ENCODE measurements at places on chromosomes 13 and 19.

DNA sequence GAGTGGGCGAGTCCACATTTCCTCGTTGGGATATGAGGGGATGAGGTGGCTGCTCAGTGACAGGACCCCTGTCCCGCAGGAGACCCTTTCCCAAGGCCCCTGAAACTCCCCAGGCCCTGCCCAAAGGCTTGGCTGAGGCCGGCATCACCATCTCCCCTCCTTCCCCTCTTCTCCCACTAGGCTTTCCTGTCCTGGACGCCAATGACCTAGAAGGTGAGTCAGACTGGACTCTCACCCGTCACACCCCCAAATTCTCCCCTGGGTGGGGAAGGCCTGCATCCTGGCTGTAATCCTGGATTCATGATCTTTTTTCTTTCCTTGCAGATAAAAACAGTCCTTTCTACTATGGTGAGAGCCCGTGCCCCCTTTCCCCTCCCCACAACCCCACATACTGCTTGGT is 5.3 kb downstream of the FXYD3 start:
- DNase-seq, result no peak

GRCh38 chr19:35261356-35262100 is 7.2 kb upstream of the USF2 start:
- DNase-seq, result peak; percentile 4

- DNase-seq, result no peak
These were observed 1511.0 kb upstream of the SLC10A2 start for GRCh38 chr13:104577071-104577815.

- no peak for DNase-seq
These were observed 48.2 kb upstream of the RNF113B start for GRCh38 chr13:98225036-98225940.

DNA sequence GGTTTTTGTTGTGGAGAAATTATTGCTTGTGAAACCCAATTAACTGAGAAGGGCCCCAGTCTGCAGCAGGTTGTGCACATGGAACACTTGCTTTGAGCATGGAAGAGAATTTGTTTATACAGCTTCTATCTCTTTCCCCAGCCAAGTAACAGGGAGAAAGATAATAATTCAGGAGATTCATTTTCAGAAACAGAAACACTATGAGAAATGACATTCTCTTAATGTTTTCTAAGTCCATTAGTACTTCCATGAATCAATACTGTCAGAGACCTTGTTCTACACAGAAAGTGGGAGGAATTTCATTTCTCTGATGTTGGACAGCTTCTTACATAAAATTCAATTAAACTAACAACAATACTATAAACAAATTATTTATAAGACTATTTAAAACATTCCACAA is 446.3 kb downstream of the KLF12 start:
- no peak for DNase-seq

- no peak for DNase-seq
These were observed 2584.1 kb upstream of the PCDH20 start for GRCh38 chr13:63999614-64000305.

DNA sequence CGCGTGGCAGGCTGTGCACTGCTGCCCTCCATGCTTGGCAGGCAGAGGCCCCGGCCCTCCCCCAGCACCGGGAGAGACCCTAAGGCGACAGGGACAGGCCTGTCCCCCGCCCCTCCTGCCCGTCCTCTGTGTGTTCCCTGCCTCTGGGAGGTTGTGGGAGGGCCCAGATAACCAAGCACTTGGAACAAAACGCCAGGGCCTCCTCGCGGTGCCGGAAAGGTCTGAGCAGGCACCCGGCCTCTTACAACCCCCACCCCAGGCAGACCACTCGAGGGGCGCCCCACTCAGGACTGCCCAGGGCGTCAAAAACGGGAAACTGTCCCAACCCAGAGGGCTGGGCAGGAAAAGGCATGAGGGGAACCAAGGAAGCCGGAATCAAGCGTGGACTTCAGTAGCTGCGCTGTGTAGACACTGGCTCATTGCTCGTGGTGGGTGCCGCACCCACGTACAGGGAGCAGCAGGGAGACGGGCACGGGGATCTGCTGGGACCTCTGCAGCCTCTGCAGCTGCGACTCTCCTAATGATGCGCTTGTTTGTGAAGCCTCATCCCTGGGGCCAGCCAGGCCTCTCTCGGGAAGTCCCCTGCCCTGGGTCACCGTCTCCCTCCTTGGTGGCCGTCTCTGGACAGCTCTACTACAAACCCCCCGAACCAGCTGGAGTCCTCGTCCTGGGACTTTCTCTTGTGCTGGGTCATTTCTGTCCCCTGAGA is 20.0 kb downstream of the GNA11 start:
- DNase-seq, result no peak

- peak; percentile 49 for DNase-seq
These were observed 20.8 kb downstream of the RASA3 start for GRCh38 chr13:114111577-114111976.

- DNase-seq, result no peak
These were observed 23.0 kb upstream of the LAMP1 start for GRCh38 chr13:113273851-113274590.

GRCh38 chr19:35656700-35657099 is 8.6 kb downstream of the COX6B1 start:
- DNase-seq, result no peak

DNA sequence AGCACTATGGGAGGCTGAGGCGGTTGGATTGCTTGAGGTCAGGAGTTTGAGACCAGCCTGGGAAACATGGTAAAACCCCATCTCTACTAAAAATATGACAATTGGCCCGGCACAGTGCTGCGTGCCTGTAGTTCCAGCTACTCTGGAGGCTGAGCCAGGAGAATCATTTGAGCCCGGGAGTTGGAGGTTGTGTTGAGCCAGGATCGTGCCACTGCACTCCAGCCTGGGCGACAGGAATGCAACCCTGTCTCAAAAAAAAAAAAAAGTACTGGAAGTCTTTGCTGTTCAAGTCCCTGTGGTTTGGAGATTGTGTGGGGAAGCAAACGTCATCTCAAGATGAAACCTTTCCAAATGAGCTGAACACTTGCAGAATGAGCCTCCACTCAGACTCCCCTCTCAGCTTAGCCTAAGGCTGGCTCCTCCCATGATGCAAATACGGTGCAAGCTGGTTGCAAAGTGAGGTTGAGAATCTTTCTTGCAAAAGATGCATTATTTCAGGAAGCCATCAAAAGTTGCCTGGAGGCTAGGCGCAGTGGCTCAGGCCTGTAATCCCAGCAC is 46.2 kb downstream of the MYO9B start:
- no peak for DNase-seq

DNA sequence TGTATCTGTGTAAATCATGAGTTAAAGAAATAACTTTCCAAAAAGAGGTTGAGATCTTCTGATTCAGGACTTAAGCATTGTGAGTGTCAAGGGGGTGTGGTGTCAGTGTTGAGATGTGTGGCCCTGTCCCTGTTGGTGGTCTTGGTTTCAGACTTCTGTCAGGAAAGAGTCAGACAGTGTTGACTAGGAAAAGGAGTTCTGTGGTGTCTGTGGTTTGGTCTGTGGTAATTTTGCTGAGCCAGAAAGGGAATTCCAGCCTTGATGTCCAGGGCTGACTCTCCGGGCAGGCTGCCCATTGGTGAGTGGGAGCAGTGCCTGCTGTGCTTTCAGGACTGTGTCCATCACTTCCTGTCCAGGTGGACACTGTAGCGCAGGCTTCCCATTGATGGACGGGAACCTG is 39.8 kb upstream of the IGFL4 start:
- no peak for DNase-seq

GRCh38 chr13:29454931-29455481 is 140.5 kb downstream of the SLC7A1 start:
- DNase-seq, result peak; percentile 6

- no peak for DNase-seq
These were observed 51.2 kb upstream of the EEF1AKMT1 start for GRCh38 chr13:20824762-20825476.

GRCh38 chr19:35279985-35280821 is 2.1 kb upstream of the HAMP start:
- no peak for DNase-seq

DNA sequence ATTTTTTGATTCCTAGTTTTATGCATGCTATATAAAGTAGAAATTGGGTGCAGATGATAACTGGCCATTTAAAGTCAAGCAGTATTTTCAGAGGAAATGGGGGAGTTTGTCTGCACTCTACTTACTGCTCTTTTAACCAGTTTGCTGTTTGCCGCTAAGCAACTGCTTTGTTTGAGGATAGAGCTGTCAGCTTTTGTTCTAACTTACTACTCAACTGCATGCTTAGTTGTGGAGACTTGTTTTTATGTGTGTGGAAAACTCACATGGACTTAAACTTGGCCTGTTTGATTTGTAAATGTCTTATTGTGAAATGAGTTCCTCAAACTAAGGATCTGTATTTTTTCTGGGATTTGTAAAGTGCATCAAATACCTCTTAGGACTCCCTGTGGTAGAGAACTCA is 591.1 kb downstream of the PCDH9 start:
- DNase-seq, result no peak

DNA sequence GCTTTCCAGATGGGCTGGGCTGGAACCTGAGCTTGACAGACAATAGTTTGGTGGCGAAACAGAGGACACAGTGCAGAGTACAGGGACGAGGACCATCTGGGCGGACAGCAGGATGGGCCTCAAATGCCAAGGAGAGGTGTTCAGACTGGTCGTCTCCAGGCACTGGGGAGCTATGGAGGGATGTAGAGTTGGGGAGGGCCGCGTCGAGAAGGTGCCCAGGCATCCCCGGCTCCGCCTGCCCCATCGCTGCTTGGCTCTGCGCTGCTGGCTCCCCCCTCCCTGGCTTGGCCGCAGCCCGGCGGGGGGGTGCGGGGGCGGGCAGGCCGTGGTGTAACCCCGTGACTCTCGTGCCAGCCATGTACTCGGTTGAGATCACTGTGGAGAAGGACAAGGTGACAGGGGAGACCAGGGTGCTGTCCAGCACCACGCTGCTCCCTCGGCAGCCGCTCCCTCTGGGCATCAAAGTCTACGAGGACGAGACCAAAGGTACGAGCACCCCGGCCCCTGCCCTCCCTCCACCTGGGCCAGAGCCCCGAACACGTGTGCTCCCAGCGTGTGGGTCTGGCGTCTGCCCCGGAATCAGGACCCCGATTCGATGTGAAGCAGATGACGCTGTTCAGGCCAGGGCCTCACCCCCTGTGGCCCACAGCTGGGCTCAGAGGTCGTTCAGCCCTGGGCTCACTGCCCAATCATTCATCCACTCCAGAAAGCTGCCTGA is 10.8 kb upstream of the MISP start:
- DNase-seq, result no peak

DNA sequence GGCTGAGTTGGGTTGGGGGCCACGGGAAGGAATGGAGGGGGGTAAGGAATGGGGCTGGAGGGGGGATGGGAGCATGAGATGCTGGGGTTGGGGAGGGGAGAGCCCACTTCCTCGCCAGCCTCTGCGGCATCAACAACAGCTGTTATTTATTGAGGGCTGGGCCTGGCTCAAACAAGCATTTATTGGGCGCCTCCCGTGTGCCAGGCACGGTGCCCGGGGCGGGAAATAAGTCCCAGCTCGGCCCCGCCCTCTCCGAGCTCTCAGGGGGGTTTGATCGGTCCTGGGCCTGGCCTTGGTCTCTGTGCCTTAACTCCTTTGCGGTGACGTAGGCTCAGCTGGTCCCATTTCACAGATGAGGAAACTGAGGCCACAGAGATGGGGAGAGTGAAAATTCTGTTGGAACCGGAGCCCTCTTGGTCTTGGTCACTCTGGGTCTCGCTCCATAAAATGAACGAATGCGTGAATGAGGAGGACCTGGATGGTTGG is 919 bp upstream of the ADAMTS10 start:
- DNase-seq, result no peak

DNA sequence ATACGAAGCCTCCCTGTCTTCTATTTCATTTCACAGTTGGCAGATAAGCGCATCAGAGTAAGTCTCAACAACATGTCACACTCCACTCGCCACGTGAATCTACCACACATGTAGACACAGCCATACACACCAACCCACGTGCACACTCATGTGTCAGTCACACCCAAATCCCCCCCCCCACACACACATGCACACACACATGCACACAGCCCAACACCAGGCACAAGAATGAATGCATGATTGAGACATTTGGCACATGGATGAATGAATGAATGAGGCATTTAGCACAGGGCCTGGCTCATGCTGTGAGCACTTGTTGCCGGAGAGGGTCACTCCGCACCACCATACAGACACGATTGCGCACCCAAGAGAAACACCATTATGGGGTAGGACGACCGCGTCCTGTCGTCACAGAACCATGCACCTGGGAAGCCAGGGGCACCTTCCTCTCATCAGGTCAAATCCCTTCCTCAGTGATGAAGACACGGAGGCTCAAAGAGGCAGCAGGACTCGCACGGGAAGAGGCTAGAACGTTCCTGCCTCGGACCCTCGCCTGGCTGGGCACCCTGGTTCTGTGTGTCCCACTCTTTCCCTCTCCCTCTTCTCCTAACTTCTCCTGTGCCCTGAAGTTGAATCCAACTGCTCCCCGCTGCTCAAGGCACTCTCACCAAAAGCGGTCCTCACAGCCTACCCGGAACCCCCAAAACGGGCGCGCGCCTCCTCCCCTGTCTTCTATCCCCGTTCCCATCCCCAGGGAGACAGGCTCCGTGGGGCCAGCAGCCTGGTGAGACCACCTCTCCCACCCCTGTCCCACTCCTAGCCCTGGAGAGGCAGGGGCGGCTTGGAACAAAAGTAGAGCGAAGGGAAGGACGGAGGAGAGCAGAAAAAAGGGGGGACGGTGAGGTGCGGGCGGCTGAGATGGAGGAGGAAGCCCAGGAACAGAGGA is 1.3 kb downstream of the MEIS3 start:
- DNase-seq, result no peak

- DNase-seq, result no peak
These were observed 181.5 kb downstream of the FOXO1 start for GRCh38 chr13:40484974-40485373.

DNA sequence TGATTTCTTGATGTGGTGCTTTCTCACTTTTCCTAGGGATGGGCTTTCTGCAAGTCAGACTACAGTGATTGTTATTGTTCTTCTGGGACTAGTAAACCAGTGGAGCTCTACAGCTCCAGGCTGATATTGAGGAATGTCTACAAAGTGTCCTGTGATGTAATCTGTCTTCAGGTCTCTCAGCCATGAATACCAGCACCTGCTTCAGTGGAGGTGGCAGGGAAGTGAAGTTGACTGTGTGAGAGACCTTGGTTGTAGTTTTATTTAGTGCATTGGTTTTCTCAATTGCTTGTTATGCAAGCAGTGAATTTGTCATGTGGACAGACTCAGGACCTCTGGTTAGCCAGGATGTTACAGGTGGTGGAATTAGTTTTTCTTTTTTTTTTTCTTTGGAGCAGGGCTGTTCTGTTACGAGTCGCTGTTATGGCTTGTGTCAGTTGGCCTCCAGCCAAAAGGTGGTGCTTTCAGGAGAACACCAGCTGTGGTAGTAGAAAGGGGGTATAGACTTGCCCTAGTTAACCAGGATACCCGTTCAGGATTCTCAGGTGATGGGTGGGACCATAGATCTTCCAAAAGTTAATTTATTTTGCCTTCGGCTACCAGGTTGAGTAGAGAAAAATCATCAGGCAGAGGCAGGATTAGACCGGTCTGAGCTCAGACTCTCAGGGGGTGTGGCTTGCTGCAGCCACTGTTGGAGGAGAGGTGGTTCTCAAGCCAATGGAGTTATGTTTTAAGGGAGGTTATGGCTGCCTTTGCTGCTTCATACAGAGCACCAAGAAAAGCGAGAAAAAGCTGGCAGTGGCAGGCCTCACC is 11.9 kb upstream of the ZNF675 start:
- DNase-seq, result no peak
